Cerebellar nuclear complex (tissue), 1 donor: ENCODE measurements at places on chromosomes 1 and 21.

- DNase-seq = no peak
These were observed 4.8 kb upstream of the PCNX2 start for GRCh38 chr1:233300326-233300725.

- DNase-seq = no peak
These were observed 52.0 kb downstream of the NBPF6 start for GRCh38 chr1:108502138-108502537.

DNA sequence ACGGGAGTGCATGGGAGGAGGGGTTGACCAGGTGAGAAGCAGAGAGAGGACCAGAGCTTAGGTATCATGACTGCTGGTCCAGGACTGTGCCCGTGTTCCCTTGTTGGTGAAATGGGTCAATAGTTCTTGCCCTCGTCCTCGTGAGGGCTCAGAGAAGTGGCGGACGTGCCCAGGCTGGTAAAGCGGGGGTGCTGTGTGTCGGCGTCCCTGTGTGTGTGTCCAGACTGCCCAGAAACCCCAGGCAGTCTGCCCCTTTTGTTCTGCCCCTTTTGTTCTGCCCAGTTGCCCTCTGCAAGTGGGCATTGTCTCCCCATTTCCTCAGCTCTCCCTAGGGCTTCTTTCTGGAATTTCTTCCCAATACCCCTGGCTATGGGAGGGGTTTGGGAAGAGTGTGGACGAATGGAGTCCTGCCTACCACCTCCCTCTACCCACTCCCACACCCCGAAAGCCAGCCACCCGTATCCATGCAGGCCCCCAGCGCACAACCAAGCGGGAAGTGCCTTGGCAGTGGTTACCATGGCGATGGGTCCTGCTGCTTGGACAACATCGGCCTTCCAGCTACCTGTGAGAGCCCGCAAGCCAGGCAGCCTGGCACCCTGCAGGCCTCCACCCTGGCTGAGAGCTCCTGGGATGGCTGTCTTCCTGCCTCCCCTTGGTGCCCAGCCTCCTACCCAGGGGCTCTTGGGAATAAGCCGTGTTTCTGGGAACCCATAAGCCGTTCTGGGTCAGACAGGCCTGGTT is 34.7 kb downstream of the ACOT11 start:
- DNase-seq = no peak

DNA sequence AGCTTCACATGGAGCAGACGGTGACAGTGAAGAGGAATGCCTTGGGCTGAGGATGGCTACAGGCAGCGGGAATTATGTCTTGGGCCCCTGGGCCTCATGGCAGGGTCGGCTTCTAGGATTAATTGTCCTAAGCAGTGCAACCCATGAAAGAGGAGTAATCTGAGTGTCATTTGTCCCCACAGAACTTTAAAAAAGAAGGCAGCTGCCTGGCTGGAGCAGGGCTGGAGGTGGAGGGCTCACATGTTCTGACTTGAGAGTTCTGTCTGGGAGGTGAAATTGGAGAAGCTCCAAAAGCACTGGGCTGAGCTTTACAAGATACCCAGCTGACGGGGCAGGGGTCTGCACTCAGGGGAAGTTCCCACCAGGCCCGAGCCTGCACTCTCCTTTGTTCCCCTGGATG is 22.6 kb downstream of the CACNA1S start:
- no peak for DNase-seq

- DNase-seq = peak; percentile 21
These were observed 43.5 kb upstream of the RAB4A start for GRCh38 chr1:229227298-229227919.

- DNase-seq = no peak
These were observed 18.8 kb downstream of the SPSB1 start for GRCh38 chr1:9311479-9311878.

GRCh38 chr1:206708058-206708457 is 23.4 kb downstream of the MAPKAPK2 start:
- DNase-seq = no peak

- no peak for DNase-seq
These were observed 87.0 kb downstream of the DENND1B start for GRCh38 chr1:197688233-197688632.

- DNase-seq = no peak
These were observed 42.5 kb upstream of the CLIC4 start for GRCh38 chr1:24702511-24703293.

DNA sequence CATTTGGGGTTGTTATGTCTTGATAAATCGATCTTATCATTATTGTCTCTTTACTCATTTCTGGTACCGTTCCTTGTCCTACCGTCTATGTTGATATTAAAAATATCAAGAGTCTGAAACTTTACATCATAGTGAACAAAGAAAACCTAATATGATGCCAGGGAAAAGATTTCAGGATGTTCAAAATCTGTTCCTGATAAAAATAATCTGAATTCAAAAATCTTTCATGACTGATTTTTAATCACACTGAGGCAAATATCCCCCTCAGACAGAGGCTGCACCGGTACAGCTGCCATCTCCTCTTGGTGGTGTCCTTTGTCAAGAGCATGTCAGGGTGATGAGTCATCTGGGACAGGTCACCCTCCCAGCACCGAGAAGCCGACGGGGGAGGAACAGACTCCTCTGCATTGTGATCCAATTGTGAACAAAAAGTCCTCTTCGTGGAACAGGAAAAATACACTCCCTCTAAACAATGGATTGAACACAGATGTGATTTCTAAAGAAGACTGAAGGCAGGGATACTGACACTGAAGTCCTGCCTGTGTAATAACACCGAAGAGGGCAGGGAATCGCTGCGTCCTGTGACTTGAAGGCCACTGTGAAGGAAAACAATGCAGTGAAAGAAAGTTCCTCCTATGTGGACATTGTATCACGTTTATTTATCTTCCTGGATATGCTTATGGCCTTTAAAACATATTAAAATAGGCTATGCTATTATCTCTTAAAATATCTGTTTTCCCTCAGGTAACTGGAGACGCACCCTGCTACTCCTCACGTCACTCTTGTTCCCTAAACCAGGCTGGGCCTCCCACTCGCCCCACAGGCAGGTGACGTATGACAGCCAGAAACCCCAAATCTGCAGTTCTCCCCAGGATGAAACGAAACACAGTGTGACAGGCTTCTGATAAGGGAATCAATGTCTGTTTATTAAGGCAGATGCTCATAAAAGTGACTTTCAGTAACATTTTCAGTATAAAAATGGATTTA is 4.3 kb upstream of the SPATC1L start:
- DNase-seq = no peak

DNA sequence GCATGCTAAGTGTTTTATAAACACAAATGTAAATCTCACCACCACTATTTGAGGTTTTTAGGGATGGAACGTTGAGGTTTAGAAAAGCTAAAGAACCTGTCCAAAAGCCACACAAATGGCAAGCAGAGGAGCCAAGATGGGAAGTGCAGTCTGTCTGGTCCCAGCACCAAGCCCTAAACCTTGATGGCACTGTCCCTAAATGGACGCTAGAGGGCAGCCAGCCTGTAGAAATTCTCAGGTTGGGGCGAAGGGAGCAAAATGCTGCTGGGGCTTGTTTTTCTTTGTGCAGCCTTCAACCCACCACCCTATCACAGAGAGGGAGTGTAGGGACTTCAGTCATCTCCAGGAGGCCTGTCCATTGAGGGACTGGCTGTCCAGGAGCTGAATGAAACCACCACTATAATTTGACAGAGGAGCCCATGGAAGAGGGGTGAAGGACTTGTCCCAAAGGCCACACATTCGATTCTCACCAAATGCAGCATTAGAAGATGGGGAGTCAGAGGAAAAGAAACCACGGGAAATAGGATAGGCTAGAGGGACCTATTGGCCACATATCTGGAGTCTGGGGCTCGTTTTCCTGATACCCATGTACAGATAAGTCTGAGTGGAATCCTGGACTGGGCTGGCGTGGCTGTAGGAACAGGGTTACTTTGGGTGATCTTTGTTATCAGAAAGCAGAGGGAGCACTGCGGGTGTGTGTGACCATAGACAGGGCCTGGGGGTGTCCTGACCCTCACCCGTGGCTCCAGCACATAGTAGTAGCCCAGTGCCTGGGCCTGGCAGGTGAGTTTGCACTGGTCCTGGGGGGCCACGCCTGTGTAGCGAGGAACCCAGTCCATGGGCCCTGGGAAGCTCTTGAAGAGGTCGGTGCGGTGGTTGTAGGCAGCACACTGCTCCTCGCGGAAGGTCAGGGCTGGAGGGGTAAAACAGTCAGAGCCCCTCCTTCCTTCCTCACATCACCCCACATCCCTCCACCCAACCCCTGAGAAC is 6.1 kb downstream of the ADAMTS4 start:
- no peak for DNase-seq

DNA sequence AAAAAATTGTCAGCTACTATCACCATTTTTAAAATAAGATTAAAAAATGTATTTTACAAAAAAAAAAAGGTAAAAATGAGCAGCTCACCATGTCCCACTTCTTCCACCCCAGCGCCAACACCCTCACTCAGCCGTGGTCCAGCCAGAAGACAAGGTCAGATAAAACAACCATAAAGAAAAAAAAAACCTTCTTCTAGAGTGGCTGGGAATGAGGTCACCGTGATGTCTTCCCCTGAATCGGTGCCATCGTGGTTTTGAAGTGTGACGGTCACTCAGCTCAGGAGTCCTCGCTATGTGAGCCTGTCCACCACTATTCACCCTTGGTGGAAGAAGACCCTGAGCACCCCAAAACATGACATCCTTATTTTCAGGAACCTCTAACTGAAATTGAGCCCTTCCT is 38.1 kb downstream of the B3GALT5 start:
- DNase-seq = no peak

GRCh38 chr1:35567947-35568558 is 5.1 kb upstream of the TFAP2E start:
- DNase-seq = no peak

- no peak for DNase-seq
These were observed 57.1 kb upstream of the SPOCD1 start for GRCh38 chr1:31872658-31873636.

- no peak for DNase-seq
These were observed 32.8 kb upstream of the CSF3R start for GRCh38 chr1:36515315-36516138.

- no peak for DNase-seq
These were observed 46.1 kb downstream of the FAF1 start for GRCh38 chr1:50913954-50914353.

DNA sequence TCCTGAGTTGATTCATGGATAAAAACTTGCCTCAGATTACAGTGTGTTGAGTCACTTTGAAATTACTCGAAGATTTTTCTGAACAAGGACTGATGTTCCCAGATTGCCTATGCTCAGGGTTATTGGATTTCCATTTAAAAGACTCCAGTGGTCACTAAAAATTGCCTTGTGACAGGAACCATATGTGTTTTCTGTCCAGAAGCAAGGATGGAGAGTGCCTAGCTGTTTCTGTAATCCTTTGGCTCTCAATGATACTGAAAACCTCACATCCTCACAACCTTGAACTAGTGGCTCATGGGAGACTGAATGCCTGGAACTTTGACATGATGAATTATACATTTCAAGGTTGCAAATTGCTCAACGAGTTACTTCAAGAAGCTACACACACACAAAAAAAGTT is 1271.8 kb downstream of the BRINP3 start:
- DNase-seq = no peak

GRCh38 chr1:178928976-178929375 is 58.1 kb upstream of the ANGPTL1 start:
- no peak for DNase-seq

DNA sequence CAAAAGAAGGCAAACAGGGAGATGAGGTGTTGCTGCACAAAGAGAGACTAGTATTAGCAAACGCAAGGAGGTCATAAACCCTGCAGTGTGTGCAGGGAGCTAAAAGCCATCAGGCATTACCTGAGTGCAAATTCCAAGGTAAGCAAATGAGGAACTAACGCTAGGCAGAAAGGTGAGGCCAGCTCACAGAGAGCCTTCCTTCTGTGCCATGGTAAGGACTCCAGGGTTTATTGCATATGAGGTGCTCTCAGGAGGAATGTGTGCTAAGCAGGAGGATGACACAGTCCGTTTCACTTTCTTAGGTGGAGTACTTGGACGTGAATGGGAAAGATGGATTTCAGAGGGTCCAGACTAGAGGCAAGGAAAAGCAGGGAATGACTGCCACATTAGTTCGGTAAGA is 44.6 kb upstream of the MYBPHL start:
- no peak for DNase-seq

GRCh38 chr1:216325336-216325735 is 97.9 kb downstream of the USH2A start:
- DNase-seq = no peak

DNA sequence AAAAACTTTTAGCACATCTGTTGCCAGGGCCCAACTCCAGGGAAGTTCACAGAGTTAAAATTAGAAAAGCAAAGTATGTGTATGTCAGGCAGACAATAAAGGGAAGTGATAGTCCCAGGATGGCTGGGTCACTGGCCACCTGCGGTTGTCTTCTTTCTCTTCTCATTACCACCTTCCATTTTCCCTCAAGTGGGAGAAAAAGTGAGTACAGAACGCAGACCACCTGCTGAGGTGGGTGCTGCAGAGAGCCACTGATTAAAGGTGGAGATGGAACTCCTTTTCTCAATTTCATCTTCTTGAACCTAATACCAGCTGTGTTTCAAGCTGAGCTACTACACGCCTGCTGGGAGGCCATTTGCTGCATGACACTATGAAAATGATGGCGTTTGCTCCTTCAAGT is 88.8 kb upstream of the PDE4B start:
- no peak for DNase-seq

DNA sequence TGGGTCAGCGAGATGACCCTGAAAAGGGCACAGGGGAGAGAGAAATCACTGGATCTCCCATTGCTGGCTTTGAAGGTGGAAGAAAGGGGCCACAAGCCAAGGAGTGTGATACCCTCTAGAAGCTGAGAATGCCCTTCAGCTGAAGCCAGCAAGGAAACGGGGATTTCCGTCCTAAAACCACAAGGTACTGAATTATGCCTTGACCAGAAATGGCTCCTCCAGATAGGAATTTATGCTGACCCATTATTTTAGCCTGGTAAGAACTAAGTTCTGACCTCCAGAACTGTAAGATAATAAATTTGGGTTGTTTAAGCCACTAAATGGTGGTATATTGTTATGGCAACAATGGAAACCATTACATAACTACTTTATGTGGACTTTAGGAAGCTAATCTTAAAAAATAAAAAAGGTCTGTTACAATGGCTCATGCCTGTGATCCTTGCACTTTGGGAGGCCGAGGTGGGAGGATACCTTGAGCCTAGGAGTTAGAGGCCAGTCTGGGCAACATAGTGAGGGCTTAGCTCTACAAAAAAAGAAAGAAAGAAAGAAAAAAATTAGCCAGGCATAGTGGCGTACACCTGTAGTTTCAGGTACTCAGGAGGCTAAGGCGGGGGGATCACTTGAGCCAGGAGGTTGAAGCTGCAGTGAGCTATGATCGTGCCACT is 3.6 kb upstream of the H6PD start:
- no peak for DNase-seq

- no peak for DNase-seq
These were observed 65.8 kb upstream of the ABCG1 start for GRCh38 chr21:42153046-42153686.

DNA sequence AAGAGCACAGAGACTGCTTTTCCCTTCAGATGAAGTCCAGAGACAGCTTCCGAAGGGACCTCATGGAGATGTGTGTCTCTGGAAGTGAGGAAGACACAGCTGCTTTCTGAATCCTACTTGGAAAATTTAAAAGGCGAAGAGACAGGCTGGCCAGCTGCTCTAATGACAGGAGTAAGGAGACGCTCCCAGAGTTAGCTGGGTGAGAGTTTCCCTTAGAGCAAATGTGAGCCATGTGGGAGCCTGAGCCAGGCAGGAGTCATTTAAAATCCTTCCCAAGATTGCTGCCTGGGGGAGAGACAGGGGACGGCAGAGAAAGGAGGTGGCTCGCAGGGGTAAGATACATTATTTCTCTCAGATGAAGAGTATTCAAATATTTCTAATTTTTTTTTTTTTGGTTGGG is 53.1 kb downstream of the ZNF326 start:
- no peak for DNase-seq
